RCC 7860 (cell line): ENCODE measurements at places on chromosomes 13 and 19.

- DNase-seq = no peak
Observed at GRCh38 chr19:1311543-1312091, 25.9 kb downstream of the EFNA2 start.

DNA sequence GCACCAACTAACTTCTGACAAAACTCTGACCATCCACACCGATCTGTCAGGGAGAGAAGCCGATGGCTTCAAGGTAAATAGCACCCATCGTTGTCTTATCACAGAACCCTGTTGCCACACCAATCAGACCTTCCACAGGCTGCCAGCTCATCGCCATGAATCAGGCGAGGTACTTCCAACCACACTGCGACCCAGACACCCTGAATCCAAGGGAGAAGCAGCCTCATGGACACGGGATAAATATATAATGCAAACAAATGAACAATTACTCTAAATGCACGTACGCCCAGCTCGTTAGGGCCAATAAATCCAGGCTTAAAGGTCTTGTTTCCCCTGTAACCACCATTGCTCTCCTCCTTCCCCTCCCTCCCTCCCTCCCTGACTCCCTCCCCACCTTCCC lies 20.8 kb downstream of the RANBP3 start:
- DNase-seq = no peak

GRCh38 chr13:24050796-24051715 lies 109.5 kb upstream of the SPATA13 start:
- DNase-seq = no peak

DNA sequence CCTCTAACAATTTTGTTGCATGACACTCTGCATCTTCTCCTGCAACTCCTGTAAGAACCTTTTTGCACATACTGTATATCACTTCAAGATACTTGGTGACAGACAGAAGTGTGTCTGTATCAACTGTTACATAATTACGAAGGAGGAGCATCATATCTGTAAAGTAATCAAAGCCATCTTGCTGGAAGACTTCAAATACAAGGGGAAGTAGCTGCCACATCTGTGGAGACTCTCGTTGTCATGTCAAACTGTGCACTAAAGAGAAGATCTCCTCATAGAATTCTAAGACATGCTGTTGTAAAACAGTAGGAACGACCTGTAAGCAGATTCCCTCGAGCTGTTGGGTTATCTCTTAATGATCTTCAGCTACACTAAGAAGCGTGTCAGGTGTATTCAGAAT lies 38.0 kb upstream of the SPATA13 start:
- no peak for DNase-seq

GRCh38 chr19:42548552-42548951 lies 20.3 kb upstream of the CEACAM1 start:
- DNase-seq = no peak

DNA sequence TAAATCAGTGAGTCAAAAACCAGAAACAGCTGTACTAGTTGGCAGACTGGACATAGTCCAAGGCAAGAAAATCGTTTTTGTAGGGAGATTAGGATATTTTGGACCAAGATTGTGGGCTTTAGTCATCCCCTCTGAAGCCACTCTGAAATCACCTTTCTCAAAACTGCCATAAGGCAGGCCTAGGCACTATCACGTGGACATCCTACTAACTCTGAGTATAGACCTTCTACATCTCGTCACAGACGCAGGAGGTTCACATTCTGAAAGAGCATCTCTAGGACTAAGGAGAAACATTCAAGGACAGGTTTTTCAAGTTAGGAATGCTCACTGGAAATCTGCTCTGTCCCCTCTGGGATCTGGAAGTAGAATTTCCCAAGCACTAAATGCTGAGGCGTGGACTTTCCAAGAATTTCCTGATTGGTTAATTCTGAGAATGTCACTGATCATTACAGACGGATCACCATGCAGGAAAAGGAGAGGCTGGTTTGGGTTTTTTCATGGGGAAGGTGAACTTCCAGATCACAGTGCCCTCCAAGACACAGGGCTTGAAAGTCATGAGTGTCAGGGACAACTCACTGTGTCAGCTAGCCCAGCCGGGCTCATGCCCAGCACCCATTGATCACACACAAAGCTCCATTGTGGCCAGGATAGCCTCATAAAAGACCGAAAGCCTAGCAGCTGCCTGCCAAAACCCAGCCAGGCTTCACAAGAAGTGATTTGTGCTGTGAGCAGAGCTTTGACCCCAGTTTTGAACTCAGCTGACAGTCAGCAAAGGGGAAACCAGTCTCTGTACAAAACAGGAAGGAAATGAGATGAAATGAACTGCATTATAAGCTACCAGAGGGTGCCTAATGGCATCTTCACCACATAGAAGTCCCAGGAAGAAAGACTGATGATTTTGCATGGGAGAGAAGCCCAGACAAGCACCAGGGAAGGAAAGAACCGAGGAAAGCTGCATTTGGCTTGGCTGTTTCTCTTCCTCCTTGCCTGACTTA lies 2.7 kb upstream of the RUBCNL start:
- no peak for DNase-seq

GRCh38 chr13:30624630-30625029 lies 6.9 kb downstream of the USPL1 start:
- DNase-seq = no peak

- no peak for DNase-seq
Observed at GRCh38 chr13:72552731-72553130, 174.7 kb downstream of the MZT1 start.
